Fibroblast of mammary gland (primary cell): ENCODE measurements at places on chromosomes 1 and 21.
A peak's percentile ranks its signal among the peaks of the same experiment; 100 is the strongest.

DNA sequence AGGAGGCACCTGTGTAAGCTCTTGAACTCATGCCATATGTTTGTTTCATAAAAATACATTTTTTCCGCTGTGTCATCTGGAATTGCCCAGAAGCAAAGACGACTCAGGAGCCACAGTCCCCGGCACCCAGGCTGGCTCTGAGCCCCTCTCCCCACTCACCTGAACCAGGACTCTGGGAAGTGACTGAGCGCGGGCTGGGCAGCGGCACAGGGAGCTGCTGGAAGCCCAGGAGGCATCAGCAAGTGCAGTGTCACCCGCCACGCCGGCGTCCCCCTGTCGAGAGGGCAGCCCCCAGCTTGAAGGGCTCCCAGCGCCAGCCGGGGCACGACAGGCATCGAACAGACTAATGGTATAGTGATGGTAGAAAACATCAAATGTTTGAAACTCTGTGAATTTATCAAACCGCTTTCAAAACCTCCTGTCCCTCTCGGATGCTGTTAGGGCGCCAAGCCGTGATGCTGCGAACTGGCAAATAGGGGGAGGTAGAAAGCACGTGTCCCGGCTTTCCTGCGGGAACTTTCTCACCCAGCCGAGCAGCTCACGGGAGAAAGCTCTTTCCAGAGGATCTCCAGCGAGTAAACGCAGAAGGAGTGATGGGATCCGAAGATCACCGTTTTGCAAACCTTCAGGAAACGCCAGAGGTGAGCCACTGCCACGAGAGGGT, 57.8 kb upstream of the COL18A1 start:
- DNase-seq: no peak

DNA sequence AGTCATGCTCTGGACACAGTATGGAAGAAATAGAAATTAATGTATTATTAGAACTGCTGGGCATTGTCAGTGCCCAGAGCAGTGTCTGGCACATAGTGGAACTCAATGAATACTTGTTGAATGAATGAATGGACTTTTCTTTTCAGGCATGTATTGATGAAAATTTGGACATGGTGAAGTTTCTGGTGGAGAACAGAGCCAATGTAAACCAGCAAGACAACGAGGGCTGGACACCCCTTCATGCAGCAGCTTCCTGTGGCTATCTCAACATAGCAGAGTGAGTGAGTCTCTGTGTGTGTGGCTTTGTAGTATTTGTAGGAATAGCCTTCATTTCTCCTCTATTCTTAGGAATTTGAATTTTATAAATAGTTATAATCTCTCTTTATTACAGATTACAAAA, 68.1 kb downstream of the PPP1R12B start:
- peak; percentile 3 for DNase-seq

DNA sequence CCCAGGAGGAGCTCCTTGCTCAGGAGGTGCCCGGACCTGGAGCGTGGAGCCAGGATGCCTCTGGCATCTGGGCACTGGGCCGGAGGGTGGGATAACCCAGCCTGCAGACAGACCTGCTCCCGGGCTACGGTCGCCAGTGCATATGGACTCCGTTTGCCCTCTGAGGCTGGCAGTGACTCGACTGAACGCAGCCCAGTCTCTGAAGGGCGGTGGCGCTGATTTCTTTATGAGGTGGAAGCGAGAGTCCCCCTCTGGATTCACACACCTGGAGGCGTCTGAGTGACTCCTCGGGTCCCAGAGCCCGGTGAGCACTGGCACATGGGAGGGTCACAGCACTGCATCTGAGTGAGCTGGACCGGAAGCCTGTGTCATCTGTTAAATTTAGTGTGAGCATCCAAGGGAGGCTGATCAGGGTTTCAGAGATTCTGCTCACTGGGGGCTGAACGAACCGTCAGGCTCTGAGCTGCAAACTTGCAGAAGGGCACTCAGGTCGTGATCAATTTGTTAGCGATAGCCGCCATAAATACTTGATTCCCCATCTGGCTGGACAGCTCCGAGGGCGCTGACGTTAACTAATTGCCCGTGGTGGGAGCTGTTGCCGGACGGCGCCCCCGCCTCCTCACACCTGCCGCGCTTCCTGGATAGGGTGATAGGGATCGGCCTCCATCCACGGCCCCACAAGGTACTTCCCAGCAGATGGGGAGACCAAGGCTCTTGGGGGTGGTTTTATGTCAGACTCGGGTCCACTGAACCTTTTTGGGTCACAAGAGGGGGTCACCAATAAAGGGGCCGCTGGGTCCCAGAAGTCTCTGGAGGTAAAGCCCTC, 60.7 kb upstream of the TTC34 start:
- no peak for DNase-seq

DNA sequence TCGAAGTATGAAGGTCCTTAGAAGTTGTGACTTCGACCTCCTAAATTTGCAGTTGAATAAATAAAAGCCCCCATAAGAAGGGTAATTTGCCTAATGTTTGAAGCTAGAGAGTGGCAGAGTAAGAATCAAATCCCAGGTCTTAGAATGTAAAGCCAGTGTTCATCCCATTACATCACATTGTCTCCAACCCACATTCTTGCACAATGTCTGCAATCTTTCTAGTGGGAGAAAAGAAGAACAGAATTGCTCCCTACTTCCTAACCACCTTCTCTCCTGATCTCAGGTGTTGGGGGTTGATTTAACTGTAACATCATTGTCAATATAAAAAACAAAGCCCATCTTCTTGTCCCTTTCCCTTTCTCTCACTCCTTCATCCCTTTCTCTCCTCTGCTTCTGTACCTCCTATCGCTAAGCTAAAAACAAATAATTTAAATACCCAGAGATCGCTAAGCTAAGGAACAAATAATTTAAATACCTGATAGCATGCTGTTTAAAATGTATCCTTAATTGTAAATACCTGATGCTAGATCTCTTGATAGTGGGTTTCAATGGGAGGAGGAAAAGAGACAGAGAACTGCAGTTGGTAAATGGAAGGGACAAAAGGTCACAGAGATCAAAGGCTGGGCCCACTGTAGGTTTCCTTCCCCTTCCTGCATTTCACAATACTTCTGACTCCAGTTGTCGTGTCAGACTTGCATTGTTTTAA, 32.1 kb upstream of the CCDC190 start:
- peak; percentile 78 for DNase-seq

DNA sequence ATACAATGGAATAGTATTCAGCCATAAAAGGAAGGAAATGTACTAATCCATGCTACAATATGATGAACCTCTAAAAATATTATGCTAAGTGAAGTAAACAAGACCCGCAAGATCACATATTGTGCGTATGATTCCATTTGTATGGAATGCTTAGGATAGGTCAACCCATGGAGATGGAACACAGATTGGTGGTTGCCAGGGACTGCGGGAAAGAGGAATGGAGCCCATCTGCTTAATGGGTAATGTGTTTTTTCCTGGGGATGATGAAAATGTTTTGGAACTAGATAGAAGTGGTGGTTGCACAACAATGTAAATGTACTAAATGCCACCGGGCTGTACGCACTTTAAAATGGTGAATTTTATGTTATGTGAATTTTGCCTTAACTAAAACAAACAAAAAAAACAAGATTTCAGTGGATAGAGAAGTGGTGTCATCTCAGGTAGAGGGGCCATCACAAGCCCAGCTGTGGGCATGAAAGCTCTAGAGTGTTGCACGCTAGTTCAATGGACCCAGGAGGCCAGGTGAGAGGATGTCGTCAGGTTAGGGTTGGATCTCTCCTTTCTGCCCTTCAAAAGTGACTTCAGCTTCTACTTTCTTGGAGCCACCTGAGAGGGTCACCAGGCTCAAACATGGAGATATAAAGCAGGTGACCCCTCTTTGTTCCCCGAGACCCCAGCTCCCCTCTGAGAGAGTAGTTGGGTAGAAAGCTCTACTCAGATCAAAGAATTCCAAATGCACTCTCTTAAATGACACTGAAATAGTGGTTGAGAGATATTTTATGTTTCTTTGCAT, 2.5 kb downstream of the C1orf115 start:
- DNase-seq: peak; percentile 12

- no peak for DNase-seq
Observed at GRCh38 chr1:1432951-1433803, 2.3 kb upstream of the VWA1 start.

DNA sequence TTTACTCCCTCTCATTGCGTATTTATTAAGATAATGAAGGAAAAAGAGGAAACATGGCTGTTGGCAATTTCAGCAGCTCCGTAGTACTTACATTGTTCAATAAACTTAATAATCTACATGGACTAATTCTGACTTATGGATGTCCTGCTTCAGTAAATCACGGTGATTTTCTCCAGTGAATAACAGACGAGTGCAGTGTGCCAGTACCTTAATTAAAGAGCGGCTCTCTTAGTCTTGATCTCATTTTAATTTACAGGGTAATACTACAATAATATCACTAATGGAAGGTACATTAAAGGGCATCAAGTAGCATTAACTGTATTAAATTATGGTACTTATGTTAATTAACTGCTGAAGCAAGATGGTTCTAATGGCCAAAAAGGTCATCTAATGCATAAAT, 187.2 kb downstream of the NTNG1 start:
- no peak for DNase-seq

DNA sequence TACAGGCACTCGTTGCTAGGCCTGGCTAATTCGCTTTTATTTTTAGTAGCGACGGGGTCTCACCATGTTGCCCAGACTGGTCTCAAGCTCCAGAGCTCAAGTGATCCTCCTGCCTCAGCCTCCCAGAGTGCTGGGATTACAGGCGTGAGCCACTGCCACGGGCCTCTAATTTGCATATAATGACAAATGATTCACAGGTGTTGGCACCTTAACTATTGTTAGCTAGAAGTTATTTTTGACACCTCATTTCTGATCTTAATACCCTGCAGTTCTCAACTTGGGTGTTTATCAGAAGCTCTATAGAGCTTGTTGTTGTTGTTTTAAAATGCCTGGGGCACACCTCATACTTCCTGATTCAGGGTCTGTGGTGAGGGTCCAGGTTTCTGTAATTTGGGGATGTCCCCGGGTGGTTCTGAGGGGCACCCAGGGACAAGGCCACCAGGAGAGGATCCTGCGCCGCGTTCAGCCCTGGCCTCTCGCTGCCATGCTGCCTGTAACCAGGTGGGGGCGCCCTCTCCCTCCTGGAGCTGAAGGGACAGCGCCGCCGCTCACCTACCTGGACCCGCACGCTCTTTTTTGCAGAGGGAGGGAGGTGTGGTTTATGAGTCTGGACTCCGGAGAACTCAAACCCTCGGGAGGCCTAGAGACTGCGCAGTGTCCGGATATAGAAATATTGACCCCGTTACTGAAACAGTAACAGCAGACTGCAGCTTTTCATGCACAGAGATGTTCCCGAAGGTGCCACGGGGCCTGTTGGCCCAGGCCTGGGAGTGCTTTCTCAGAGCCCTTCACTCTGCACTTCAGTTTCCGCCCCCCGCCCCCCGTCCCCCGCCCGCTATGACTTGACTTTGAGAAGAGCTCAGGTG, 23.0 kb upstream of the NEK2 start:
- peak; percentile 46 for DNase-seq

- no peak for DNase-seq
Observed at GRCh38 chr1:164830628-164831027, 271.6 kb downstream of the PBX1 start.

DNA sequence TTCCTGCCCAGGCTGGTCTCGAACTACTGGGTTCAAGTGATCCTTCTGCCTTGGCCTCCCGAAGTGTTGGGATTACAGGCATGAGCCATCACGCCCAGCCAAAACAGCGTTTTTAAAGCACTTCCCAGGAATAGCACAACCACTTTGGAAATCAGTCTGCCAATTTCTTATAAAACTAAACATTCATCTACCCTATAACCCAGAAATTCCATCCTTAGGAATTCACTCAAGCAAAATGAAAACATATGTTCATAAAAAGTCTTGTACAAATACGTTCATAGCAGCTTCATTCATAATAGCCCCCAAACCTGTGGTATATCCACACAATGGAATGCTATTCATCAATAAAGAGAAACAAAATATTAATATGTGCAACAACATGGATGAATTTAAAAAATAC, 36.1 kb downstream of the PHC2 start:
- DNase-seq: peak; percentile 70

DNA sequence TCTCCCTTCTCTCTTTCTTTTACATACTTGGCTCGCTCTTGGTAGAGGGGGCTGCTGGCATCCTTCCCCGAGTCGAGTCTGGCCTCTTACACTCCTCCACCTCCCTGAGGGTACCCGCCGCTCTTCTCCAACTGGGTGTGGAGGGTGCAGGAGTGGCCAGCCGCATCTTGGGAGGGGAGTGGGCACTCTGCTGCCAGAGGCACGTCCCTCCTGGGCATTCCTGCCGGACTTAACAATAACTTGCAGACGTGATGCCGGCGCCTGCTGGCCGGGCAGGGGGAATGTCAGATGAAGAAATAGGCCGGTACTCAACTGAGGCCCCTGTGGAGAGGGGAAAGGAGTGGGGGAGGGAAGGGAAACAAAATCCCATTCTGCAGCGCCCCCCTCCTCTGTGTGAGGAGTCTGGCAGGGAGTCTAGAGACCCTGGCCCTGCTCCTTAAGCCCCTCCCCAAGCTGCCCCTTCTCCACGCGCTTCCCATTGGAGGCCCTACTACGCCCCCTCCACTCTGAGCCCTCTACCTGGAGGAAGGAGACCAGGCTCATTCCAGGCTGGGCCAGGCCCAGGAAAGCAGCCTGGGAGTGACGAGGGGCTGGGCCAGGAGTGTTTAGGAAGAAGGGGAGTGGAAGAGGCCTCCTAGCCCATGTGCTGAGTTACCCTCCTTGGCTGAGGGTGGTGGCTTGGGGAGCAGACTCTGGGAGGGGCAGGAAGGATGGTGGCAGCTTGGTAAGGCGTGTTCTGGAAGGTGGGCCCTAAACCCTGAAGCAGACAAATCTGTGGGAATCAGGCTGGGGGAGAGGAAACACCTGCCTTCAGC, 1.8 kb downstream of the ATP2B4 start:
- DNase-seq: peak; percentile 43

GRCh38 chr1:11198851-11199594, 9.9 kb downstream of the ANGPTL7 start:
- DNase-seq: no peak

DNA sequence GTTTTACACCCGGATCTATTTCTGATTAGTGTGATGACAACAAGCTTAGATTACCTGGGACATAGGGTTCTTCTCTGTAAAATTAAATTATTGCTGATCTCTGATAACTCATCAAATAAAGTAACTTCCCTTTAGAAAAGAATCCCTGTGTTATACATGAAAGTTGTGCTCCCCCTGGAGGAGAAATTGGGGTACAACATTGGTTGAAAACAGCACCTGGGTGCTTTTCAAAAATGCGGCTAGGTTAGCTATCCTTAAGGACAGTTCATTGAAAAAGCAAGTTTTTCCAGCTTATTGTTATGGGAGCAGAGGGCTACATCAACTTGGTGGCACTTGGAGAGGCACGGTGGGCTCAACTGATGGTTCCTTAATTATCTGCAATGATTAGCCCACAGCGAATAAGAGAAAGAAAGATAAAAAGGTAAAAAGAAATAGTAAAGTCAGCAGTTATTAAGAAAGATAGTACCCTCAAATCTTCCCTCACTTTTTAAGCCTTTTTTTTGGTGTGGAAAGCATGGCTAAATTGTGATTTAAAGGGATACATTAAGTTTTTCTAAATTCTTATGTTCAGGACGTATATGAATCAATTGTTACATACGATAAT, 97.8 kb downstream of the FMN2 start:
- DNase-seq: peak; percentile 54
